ENCODE measurements at places on chromosomes 3 and 15.

GRCh38 chr3:144708437-144708836, 736.8 kb downstream of the DIPK2A start:
- DNase-seq = no peak

GRCh38 chr3:52685285-52685708, 416 bp downstream of the PBRM1 start:
- DNase-seq = peak; percentile 91

- peak; percentile 45 for DNase-seq
Observed at GRCh38 chr15:79185199-79185598, 94.6 kb upstream of the RASGRF1 start.

GRCh38 chr3:169542331-169542751, 121.2 kb downstream of the MECOM start:
- DNase-seq = no peak

DNA sequence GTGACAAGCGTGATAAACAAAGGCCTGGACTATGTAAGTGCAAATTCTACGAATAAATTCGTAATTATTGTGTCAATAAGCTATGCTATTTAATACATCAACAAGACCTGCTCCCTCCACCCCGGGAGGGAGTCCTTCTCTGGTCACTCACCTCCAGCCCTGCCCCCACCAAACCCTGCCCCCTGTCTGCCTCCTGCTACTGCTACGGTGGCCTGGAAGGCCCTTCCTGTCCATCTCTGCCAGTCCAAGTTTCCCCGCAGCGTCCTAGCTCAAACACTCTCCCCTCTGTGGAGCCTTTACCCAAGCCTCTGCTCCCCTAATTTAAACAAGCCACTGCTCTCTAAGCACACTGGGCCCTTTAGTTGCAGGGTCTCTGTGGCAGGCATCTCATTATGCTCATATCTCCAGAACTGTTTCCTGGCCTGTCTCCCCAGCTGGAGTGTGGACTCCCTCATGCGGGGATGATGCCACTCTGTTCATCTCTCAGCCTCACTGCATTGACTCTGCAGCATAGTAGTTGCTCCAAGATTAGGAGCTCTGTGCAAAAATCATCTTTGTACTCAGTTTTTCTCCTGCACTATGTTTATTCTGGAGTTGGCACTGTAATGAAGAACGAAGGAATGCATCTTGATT, 241.2 kb downstream of the NTRK3 start:
- DNase-seq = no peak

DNA sequence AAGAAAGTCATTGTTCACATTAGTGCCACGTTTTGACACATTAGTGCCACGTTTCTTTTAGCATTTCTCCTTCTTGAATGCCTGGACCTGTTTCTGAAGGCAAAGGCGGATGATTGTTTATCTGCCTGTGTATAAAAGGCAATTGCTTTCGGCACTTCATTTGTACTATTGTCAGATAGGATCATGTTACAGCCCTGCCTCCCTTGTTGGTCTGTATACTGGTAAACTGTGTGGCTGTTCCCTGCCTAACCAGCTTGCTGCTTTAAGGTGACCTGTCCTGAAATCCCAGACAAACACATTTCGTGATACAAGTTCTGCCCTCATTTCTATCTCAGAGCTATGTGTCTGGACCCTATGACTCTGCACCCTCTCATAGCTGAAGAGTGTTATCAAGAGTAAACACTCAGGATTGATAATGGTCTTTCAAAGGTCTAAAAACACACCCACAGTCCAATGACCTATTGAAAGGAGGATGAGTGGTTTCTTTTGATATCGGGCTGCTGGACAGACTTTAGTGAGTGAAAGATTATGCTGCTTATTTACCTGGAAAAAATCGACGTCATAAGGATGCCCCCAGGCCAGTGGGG, 276.3 kb upstream of the MCTP2 start:
- no peak for DNase-seq

GRCh38 chr3:190404715-190405114, 16.8 kb downstream of the CLDN16 start:
- DNase-seq = no peak

DNA sequence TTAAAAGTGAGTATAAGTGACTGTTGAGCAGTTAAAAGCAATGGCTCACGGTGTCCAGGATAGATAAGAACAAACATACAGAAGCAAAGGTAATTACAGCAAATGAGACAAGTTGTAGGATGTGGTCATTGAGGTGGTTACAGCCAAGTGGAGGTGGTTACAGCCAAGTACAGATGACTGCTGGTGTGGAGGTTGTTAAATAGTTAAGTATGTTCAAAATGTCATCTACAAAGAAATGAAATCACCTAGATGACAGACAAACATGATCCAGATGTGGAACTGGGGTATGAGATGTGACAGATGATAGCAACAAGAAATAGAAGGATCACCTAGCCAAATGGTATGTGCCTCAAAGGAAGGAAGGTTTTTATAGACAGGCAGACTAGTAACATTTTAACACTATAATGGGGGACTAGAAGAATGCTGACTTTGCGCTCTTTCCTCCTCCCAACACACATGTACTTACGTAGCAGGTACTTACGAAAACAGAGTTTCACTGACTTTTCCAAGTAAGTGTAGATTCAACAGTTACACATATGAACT, 6.8 kb upstream of the ANKRD28 start:
- DNase-seq = no peak

GRCh38 chr3:169604568-169604967, 58.9 kb downstream of the MECOM start:
- no peak for DNase-seq

- no peak for DNase-seq
Observed at GRCh38 chr15:47548231-47548630, 169.1 kb upstream of the SEMA6D start.

DNA sequence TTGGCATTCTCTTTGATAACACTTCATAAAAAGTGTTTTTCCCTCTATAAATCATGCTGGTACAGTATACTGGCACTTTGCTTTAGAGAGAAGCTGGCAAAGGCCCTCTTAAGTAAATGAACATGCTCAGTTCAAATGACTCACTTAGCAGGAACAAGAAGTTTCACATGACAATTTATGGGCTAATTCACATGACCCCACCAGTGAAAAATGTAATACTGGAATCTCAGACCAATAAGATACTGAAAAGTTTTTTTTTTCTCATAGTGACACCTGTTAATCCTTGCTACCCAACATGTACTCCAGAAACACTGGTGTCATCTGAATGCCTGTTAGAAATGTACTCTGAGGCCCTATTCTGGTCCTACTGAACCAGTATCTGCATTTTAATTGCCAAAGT, 13.9 kb downstream of the BTBD1 start:
- DNase-seq = no peak

DNA sequence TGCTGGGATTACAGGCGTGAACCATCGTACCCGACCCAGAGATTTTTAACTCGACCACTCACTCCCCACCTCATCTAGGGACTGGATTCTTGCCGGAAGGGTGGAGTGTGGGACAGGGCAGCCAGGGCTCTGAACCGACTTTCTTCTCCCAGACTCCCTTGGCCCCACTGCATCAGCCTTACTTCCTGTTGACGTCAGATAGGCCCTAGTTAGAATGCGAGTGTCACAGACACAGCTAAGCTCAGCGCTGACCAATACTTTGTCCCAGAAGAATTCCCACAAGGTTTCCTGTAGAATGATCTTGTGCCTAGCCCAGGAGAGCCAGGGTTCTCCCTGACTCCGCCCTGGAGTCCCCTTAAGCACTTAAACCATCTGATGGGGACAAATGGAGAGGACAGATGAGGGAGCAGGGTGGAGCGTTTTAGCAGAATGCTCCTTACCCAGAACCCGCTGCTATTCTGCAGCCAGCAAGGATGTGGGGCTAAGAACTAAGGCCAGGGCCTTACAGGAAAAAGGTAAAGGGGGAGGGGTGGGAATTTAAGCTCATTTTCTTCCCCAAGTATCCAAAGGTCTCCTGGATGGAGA, 5.8 kb upstream of the TUSC2 start:
- no peak for DNase-seq

- no peak for DNase-seq
Observed at GRCh38 chr3:76177610-76178009, 392.3 kb upstream of the ZNF717 start.

DNA sequence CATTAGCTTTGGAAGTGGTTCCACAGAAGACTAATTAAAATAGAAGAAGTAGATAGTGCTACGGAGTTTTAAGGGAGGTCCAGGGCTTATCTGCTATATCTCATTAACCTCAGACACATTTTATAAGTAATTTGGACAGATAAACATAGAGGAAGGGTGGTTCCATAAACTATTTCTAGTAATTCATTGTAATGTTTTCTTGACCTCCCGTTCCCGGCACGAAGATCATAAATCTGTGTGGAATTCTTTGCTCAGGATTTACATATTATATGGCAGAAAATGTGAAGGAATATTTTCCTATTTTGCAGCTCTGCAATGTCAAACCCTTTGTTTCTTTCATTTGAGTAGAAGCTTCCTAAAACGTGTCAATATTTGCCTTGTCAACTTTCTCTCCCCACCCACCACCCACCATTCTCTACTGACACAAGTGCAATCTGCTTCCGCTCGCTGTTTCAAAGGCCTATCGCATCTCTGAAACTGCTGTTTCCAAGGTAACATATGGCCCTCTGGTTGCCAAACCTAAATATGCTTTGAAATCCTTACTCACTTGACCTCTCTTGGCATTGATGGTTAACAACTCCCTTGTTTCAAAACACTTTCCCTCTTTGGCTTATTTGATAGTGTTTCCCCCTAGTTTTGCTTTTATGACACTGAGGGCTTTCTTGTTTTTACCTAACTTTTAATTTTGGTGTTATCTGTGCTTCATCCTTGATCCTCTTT, 21.4 kb upstream of the PLSCR5 start:
- DNase-seq = no peak

DNA sequence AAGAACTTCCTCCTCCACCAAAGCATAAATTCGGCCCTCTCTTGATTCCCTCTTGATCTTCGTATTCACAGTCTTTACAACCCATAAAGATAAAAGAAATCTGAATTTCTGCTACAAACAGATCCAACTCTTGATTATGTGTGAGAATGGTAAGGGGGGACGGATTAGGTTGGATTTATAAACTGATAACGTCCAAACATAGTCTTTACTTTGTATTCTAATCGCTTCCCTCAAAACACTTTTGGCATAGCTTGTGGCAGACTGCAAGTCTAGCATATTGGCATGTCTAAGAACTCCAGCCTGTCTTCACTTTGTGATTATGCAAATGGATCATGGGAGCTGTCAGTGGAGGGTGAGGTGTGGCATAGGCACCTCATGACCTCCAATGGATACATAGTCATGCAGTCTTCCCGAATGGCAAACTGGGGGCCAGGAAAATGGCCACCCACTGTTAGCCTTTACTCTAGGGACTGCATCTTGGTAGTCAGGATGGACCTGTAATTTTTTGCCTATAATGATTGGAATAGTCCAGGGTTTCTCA, 24.3 kb upstream of the GPR171 start:
- no peak for DNase-seq

Data from activated T-cell treated with anti-CD3 and anti-CD28 coated beads, Interleukin-2, amount 50 U/mL, for 48 hours (primary cell).